ENCODE measurements at places on chromosomes 16 and 17. TPM values are rescaled to one million over a fixed set of nuclear protein-coding genes. Genes with fewer than 3 reads are reported as not detected.
A peak's percentile ranks its signal among the peaks of the same experiment; 100 is the strongest.

- DNase-seq = no peak
These were observed 89.1 kb downstream of the CDK5R1 start for GRCh38 chr17:32575852-32576251.

- no peak for DNase-seq
These were observed 43.9 kb upstream of the POLR3E start for GRCh38 chr16:22253272-22253671.

DNA sequence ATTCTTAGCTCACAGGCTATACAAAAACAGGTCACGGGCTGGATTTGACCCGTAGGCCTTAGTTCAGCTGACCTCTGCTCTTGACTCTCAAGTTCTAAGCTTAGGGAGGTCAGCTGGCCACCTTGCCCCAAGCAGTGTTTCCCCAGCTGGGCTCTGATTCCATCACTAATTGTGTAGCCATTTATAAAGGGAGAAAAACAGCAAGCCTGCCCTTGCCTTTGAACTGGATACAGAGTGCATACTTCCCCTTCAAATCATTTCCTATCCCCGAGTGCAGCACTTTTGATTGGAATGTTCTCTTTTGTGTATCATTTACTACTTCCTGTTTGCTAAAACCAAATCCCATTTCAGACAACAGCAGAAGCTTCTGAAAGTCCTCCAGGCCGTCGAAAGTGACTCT lies 153.6 kb downstream of the KATNIP start:
- DNase-seq = peak; percentile 76

DNA sequence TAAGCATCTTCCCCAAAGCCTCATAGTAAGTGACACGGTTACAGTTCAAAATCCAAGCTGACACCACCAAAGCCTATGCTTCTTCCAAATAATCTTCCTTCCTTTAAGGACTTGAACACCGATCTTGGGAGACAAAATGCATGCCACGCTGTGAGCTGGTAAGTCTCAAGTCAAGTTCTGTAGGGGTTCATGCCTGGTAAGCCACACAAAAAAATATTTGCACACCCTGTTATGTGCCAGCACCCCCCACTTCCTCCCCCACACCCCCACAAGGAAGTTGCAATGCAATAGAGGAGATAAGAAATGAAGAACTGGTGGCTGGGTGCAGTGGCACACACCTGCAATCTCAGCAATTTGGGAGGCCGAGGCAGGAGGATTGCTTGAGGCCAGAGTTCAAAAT lies 5.6 kb downstream of the NOG start:
- no peak for DNase-seq

ABCA6 gene
- total RNA-seq = 19.0 TPM

GRCh38 chr16:64196444-64196843 lies 925.4 kb downstream of the CDH11 start:
- no peak for DNase-seq

DNA sequence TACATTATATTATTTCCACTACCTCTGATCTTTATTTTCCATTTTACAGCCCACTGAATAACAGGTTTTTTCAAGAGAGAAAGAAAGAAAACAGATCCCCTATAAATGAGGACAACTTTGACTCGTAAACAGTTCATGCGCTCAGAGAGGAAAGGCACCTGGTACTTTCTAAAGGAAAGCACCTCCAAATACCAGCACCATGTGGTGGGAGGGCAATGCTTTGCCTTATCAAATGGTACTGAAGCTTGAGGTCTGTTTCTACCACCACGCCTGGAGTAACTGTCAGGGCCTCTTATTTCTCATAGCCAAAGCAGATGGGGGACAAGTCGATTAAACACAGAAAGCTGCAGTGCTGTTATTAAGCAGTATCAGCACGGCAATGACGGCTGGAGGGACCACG lies 510.3 kb upstream of the ZFHX3 start:
- no peak for DNase-seq

DNA sequence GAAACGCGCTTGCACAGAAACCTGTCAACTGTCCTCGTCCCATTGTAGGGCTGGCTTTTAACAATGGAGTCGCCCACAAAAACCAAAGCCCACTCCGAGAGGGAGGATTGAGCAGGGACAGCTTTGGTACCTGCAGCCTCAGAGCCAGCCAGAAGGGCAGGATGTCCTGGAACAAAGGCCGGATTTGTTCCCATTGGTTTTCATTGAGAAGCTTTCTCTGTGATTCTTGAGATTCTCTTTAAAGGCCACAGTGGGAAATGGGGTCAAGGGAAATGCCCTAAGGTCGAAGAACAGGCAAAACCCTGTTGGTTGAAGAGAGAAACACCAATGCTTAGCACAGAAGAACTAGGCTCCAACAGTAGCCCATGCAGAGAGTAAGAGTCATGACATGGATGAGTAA lies 65.4 kb downstream of the C16orf78 start:
- DNase-seq = no peak

- no peak for DNase-seq
These were observed 42.5 kb upstream of the CLEC19A start for GRCh38 chr16:19242987-19243575.

DNA sequence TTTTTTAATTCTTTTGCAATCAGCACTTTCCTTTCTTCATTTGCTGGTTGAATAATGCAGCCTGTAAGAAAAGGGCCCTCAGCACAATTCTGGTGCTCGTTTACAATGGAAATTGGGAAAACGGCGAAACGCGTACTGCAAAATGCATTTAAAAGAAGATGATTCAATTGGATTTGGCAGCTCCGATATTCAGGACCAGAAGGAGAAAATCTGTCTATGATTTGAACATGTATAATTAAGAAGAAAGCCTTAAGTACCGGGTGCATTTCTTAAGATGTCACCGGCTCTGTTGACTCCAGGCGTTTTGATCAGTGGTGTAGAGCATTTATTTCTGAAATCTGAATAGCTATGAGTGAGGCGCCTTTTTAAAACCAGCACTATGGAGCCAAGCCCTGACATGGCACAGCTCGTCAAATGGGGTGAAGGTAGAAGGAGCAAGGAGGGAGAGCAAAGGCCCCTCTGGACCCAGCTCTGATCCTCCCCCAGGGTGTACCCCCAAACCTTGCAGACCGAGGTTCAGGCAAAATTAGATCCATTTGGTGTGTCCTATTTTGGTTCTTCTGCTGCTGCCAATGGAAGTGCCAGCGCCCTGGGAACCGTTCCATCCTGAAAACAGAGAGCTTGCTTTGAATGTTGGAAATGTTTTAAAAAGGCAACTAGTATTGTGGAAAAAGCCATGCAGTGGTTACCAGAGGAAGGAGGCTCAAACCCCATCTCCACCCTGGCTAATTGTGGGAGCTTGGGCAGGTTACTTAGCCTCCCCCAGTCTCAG lies 161.4 kb upstream of the RPL38 start:
- no peak for DNase-seq

GRCh38 chr16:28586466-28586865 lies 10.4 kb downstream of the SULT1A2 start:
- no peak for DNase-seq

DNA sequence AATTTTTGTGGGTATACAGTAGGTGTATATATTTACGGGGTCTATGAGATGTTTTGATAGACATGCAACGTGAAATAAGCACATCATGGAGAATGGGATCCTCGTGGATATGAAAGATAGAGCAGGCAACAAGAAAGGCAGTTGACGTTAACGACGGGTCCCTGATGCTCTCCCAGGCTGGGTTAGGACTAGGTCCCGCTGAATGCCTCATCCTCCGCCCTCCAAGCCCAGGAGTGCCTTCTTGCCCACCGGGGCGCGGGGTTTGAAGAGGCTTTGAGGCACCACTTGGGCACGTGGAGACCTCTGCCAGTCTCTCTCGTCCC lies 9.5 kb upstream of the ZFP90 start:
- no peak for DNase-seq

ACSM5 gene
- 0.60 TPM for total RNA-seq

RAB11FIP4 gene
- not detected for total RNA-seq

DNA sequence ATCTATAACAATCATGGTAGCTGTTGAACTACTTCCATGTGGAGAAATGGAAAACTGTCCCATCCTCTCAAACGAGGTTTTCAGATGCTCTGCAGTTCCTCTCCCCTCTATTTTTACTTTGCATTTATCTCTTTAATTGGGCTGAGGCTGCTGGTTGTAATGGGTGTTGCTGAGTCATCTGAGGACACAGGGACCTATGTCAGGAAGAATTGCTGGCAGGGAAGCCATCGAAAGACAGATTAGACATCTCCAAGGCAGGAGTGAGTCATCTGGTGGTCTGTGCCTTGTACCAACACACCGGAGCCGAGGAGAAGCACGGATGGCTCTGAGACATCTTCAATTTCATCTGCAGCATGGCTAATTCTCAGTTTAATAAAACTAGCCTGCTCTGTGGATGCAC lies 394.5 kb downstream of the GRIN2A start:
- DNase-seq = no peak

GRCh38 chr17:40563220-40564052 lies 1.8 kb downstream of the CCR7 start:
- DNase-seq = no peak

PRCD gene
- total RNA-seq = 0.20 TPM

DNA sequence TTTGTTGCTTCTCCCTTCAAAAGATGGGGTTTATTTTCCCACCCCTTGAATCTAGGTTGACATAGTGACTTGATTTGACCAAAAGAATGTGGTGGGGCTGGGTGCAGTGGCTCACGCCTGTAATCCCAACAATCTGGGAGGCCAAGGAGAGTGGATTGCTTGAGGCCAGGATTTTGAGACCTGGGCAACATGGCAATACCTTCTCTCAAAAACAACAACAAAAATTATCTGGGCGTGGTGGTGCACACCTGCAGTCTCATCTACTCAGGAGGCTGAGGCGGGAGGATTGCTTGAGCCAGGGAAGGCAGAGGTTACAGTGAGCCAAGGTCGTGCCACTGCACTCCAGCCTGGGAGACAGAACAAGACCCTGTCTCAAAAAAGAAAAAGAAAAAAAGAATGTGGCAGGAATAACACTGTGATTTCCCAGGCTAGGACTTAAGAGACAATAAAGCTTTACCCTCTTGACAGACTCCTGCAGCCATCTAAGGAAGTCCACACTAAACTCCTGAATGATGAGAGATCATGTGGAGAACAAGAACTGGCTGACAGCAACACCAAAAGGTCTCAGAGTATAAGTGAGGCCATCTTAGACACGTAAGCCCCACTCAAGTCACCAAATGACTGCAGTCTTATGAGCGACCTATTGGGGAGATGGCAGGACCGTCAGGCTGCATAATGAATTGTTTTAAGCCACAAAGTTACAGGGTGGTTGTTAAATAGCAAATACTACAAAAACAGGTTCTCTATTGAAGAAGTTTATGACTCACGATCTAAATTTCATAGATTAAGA lies 37.0 kb downstream of the FBXL20 start:
- no peak for DNase-seq

- DNase-seq = no peak
These were observed 77.5 kb downstream of the KANSL1 start for GRCh38 chr17:46115699-46116098.

GRCh38 chr17:27368980-27369379 lies 75.1 kb downstream of the WSB1 start:
- DNase-seq = no peak

- no peak for DNase-seq
These were observed 195.3 kb upstream of the RPL38 start for GRCh38 chr17:74008196-74008595.

DNA sequence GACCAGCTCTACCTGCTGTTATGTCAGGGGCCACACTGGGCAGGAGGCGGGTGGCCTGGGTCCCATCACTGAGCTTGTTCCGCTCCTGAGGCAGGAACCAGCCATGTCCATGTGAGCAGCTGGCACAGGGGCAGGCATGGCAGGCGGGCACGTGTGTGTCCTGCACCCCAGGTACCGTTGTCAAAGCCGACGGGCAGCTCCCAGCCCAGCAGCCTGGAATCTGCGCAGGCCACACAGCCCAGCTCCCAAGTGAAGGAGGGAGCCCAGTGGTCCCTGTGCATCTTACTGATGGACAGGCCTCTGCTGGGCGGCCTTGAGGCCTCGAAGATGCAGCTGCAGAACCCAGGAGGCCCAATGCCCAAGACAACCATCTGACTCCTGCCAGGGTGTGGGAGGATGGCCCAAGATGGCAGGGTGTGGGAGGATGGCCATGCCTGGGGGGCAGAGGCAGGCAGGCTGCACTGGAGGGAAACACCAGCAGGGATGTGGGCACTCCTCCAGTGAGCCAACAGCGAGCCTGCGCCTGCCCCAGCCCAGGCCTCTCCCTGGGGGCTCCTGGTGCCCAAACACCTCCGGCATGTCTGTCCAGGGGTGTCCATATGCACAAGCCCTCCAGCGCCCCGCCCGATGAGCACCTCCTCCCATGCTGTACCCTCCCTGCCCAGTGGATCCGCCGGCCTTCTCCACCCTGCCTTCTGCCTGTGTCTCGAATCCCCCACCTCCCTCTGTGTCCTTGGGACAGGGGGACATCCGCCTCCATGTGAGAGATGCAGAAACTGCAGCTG lies 12.8 kb downstream of the FAM83G start:
- no peak for DNase-seq

CIBAR2 gene
- not detected for total RNA-seq

- DNase-seq = no peak
These were observed 8.7 kb upstream of the PITPNA start for GRCh38 chr17:1571341-1571704.

- no peak for DNase-seq
These were observed 14.2 kb downstream of the SNF8 start for GRCh38 chr17:48930435-48930873.

OTOP2 gene
- total RNA-seq = not detected

MGAT5B gene
- total RNA-seq = 0.44 TPM

DNA sequence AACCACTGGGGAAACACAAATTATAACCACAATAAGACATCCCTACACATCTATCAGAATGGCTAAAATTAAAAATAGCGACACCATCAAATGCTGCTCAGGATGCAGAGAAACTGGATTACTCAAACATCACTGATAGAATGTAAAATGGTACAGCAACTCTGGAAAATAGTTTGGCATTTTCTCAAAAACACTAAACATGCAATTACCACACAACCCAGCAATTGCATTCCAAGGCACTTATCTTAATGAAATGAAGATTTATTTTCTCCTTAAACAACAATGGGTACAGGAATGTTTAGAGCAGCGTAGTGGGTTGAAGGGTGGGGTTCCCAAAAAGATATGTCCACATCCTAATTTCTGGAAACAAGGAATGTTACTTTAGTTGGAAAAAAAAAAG lies 309.0 kb upstream of the PMFBP1 start:
- no peak for DNase-seq

- DNase-seq = peak; percentile 20
These were observed 6.5 kb upstream of the BAHCC1 start for GRCh38 chr17:81388612-81389367.

GRCh38 chr17:7717756-7718350 lies 309 bp downstream of the DNAH2 start:
- no peak for DNase-seq

Data from lung microvascular endothelial cell (primary cell).